SJCRH30 (cell line): ENCODE measurements at places on chromosomes 3 and 15.

DNA sequence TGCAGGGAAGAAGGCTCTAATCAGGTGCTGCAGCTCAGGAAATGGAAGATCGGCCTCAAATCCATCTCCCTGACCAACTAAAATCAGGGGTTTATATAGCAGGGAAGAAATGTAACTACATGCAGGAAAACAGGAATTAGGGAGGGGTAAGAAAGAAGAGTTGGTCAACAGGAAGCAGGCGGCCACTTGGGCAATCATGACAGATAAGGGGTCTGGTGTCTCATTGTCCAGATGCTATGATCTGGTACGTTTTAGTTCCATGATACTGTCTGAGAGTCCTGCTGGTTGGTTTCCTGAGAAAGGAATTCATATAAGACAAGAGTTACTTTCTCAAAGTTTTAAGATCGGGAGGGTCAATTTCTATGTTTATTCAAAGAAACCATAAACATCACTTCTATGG, 24.2 kb downstream of the KATNBL1 start:
- DNase-seq = no peak
- no peaks in the 10 kb centered on the region for H3K27me3 ChIP-seq
- peaks cover 5% of the 10 kb centered on the region; the same call in 1 of the 2 replicates for H3K36me3 ChIP-seq
- no peaks in the 10 kb centered on the region for H3K4me1 ChIP-seq
- no peak overlapping the region for H3K4me3 ChIP-seq

DNA sequence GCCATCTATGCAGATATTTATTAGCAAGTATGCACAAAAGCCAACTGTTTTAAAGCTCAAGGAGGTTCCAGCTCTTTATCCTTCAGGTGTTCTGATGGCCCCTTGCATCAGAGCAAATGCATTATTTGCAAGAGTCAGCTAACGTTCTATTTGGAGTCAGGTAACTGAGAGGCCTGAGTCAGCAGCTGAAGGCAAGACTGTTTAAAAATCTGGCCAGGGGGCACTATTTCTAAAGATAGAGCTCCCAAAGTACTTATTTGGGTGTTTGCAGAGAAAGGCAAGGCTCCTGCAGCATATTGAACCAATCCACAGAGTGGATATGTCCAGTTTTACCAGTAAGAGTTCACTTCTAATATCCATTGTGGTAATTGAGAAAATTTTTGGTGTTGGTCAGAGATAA, 146.1 kb downstream of the LRTM1 start:
- H3K36me3 ChIP-seq = no peaks in the 10 kb centered on the region
- no peaks in the 10 kb centered on the region for H3K4me1 ChIP-seq
- no peak for DNase-seq
- no peak overlapping the region for H3K4me3 ChIP-seq
- no peaks in the 10 kb centered on the region for H3K27me3 ChIP-seq

DNA sequence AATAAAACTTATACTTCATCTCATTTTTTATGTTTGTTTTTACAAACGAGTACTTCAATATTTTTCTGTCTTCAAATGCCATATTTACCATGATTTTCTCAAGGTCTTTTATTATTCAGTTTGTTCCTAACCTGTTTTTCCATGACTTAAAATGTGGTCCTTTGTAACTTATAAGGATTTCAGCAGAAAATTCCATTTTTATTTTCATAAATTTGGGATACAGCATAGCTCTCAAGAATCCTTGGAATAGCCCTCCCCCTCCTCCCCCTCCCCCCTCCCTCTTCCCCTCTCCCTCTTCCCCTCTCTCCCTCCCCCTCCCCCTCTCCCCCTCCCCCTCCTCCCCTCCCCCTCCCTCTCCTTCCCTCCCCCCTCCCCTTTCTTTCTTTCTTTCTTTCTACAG, 14.9 kb upstream of the STX19 start:
- H3K36me3 ChIP-seq = peaks cover 42% of the 10 kb centered on the region
- no peak overlapping the region for H3K27ac ChIP-seq
- no peaks in the 10 kb centered on the region for H3K27me3 ChIP-seq
- no peak for DNase-seq

DNA sequence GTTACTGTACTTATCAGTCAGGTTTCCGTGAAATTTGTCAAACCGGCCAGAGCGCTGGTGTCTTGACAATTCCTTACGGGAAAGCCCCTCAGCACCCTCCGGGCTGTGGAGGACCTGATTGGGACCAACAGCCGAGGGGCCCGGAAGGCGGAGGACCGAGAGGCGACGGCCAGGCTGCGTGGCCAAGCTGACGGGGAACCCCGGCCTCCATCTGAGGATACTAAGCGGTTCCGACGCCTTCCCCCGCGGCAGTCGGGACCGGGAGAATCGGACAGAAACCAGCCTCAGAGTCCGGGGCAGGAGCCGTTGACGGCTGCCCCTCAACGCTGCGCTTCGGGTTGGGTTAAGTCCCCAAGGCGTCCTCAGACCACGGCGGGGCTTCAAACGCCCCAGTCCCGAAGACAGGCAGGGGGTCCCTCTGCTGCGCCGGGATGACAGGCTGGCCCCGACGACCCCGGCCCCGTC, 499 bp downstream of the ALDH1A2 start:
- H3K4me3 ChIP-seq = no peak overlapping the region
- H3K27me3 ChIP-seq = no peaks in the 10 kb centered on the region
- DNase-seq = no peak

DNA sequence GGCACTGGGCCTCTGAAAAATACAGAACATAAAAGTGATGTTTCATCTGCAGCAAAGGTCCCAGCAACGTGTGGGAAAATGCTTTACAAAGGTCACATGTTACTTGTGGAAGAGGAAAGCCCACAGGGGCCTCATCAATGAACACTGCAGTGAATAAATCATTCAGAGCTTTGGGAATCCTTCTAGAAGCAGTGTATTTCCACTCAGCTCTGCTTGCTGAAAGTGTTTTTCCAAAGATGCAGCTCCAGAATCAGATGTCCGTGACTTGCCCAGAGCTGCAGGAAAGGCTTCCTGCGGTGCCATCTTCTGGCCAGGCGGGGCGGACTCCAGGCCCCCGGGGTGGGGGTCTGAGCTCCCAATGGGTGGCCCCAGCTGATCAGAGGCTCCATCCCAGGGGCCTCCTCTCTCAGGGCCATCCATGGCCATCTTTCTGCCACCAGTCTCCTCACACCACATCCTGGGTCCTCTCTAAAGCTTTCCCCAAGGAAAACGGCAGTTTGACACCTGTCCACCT, 81.5 kb downstream of the C3orf70 start:
- H3K4me1 ChIP-seq = no peaks in the 10 kb centered on the region
- H3K27me3 ChIP-seq = no peaks in the 10 kb centered on the region
- H3K4me3 ChIP-seq = no peak overlapping the region
- no peak overlapping the region for H3K27ac ChIP-seq
- H3K36me3 ChIP-seq = no peaks in the 10 kb centered on the region

DNA sequence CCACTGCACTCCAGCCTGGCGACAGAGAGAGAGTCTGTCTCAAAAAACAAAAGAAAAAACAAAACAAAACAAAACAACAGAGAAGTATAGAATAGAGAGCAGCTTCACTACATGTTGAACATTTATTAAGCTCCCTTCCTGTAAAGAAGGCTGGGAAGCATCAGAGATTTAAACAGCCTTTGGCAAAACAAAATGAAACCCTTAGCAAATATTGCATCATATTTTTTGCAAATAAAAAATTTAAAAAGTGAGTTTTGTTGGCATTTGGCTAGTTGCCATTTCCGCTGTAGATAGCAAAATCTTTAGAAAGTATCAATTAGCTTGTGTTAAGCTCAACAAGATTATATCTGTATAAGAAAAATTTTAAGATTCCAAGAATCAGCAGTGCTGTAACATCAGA, 151.2 kb downstream of the SERPINI1 start:
- H3K36me3 ChIP-seq = no peaks in the 10 kb centered on the region
- H3K27ac ChIP-seq = no peak overlapping the region
- H3K27me3 ChIP-seq = no peaks in the 10 kb centered on the region

DNA sequence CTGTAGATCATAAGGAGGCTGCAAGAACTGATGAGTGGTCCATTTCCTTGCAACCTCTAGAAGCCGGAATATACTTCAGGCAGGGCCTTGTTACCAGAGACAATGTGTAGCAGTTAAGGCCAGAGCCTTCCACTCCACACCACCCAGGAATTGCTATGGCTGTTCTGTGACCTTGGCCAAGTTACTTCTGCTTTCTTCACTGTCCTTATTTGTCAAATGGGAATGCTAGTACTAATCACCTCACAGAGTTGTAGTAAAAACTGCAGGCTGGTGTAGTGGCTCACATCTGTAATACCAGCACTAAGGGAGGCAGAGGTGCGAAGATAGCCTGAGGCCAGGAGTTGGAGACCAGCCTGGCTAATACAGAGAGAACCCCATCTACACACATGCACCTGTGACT, 28.7 kb upstream of the RPN1 start:
- H3K4me3 ChIP-seq = no peak overlapping the region
- no peak for DNase-seq
- no peaks in the 10 kb centered on the region for H3K4me1 ChIP-seq
- H3K36me3 ChIP-seq = no peaks in the 10 kb centered on the region
- H3K27ac ChIP-seq = no peak overlapping the region

DNA sequence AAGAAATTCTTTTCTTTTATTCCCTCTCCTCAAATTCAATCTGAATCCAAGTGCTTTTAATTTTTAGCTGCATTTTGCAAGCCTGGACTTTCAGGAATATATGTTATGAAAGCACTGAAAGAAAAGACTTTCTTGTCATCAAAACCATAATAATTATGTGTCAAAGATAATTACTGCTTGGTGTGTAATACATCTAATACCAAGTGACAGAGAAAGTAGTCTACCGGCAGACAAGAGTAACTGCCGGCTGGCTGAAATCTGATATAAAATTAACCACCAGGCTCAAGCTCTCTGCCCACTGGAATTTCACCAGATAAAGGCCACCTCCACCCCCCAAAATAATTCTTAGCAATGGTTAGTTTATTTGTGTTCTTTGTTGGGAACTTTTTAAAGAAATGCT, 220.9 kb upstream of the CDIN1 start:
- H3K36me3 ChIP-seq = no peaks in the 10 kb centered on the region
- no peak overlapping the region for H3K4me3 ChIP-seq
- no peaks in the 10 kb centered on the region for H3K4me1 ChIP-seq
- no peak for DNase-seq
- no peaks in the 10 kb centered on the region for H3K27me3 ChIP-seq
- H3K27ac ChIP-seq = no peak overlapping the region

DNA sequence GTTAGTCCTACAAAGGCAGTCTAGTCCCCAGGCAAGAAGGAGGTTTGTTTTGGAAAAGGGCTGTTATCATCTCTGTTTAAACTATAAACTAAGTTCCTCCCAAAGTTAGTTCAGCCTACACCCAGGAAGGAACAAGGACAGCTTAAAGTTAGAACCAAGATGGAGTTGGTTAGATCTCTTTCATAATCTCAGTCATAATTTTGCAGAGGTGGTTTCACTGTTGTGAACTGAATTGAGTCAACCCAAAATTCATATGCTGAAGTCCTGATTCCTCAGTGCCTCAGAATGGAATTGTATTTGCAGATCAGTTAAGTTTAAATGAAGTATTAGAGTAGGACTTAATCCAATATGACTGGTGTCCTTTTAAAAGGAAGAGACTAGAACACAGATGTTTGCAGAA, 101.0 kb upstream of the C3orf80 start:
- H3K27ac ChIP-seq = no peak overlapping the region
- H3K4me1 ChIP-seq = peaks cover 8% of the 10 kb centered on the region; the same call in 1 of the 2 replicates
- no peak overlapping the region for H3K4me3 ChIP-seq

DNA sequence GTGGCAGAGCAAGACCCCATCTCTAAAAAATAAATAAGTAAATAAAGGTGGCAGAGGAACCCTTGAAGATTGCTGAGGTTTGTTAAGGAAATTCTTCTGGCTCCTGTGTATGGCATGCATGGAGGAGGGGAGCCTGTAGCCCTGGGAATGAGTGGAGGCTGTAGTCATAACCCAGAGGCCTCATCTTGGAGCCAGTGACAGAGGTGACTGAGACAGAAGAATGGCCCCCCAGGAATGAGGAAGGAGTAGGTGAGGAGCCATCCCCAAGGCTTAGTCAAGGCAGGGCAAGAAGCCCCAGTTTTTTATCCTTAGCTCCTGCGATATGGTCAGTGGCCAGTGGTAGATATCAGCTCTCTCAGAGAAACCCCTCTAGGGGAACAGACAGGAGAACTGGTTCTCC, 46.5 kb downstream of the BSN start:
- no peak for DNase-seq
- no peaks in the 10 kb centered on the region for H3K4me1 ChIP-seq
- H3K27ac ChIP-seq = no peak overlapping the region
- no peaks in the 10 kb centered on the region for H3K36me3 ChIP-seq
- no peaks in the 10 kb centered on the region for H3K27me3 ChIP-seq

GRCh38 chr3:43505351-43505750, 116.5 kb downstream of the ANO10 start:
- no peak for DNase-seq
- no peak overlapping the region for H3K27ac ChIP-seq
- H3K36me3 ChIP-seq = no peaks in the 10 kb centered on the region
- no peaks in the 10 kb centered on the region for H3K4me1 ChIP-seq
- H3K27me3 ChIP-seq = no peaks in the 10 kb centered on the region

DNA sequence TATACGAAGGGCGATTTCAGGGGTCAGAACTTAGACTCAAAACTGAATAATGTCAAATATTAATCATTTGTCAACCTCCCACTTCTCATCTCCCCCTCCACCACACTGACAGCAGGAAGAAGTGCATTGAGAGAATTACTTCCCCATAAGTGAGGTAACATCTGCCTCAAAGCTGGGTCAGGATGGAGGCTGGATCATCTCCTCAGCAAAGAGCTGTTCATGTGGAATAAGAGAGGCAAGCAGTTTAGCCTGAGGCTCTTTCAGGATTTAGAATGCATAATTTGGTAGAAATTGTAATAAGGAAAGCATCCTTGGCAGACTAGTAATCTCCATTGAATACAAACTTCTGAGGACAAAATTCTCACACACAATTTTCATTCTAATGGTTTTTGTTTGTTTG, 512.1 kb downstream of the ROBO1 start:
- H3K4me1 ChIP-seq = no peaks in the 10 kb centered on the region
- H3K36me3 ChIP-seq = no peaks in the 10 kb centered on the region
- H3K27me3 ChIP-seq = no peaks in the 10 kb centered on the region
- DNase-seq = no peak

DNA sequence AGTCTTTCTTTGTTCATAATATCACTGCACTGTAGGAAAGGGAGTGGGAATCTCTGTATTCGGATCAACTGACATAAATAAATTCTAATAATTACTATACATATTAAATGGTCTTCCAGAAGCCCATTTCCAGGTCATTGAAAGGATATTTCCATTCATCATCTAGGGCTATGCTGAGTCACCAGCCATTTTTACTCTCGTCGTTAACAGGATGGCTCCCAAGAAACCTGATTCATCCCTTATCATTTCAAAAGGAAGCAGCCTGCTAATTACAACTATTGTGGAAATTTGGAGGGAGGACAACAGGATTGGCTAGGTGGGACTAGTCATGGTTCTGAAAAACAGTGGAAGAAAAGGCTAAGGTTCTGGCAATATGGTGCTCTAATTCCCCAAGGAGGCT, 13.6 kb downstream of the GMNC start:
- H3K4me1 ChIP-seq = no peaks in the 10 kb centered on the region
- DNase-seq = no peak
- H3K27me3 ChIP-seq = no peaks in the 10 kb centered on the region

DNA sequence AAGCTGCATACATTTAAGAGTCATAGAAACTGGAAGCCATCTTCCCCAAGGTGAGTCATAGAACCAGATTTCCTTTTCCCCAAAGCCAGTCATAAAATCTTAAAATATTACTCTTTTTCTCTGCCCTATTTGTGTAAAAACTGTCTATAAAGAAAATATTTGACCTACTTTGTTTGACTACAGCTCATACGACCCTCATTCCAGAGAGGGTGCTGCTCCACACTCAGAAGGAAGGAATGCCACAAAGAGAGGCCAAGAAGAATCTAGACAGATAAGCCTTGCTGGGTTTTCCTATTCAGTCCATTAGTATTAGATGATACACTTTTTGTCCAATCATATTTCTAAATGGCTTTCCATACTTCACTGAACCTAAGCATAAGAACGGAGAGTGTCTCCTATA, 671.6 kb upstream of the SGO1 start:
- H3K4me1 ChIP-seq = no peaks in the 10 kb centered on the region
- no peak for DNase-seq
- H3K27ac ChIP-seq = no peak overlapping the region
- no peaks in the 10 kb centered on the region for H3K27me3 ChIP-seq
- H3K36me3 ChIP-seq = no peaks in the 10 kb centered on the region
- H3K4me3 ChIP-seq = no peak overlapping the region
